ENCODE measurements at places on chromosomes 16 and 17. TPM values are rescaled to one million over a fixed set of nuclear protein-coding genes. Genes with fewer than 3 reads are reported as not detected.

- no peak for DNase-seq
Observed at GRCh38 chr17:42548993-42549755, 3.5 kb upstream of the HSD17B1 start.

DNA sequence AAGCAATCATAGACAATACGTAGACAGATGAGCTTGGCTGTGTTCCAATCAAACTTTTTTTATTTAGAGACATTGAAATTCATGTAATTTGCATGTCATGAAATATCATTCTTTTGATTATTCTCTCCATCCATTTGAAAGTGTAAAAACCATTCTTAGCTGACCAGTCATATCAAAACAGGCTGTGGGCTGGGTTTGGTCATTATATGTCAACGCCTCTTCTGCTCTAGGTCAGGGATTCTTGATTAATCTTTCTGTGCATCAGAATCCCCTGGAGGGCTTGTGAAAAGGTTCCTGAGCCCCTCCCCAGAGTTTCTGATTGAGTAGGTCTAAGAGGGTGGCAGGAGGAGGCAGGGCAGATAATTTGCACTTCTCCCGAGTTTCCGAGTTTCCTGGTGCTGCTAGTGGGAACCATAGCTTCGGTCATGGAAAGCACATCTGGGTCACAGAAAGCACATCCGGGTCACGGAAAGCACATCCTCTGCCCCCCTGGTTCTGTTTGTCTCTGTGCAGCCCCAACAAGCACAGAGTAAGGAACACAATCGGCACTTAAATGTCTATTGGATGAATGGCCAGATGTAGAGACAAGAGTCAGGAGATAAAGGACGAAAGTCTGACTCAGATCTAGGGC lies 16.4 kb downstream of the PIMREG start:
- no peak for DNase-seq

- DNase-seq = no peak
Observed at GRCh38 chr16:47858333-47858982, 297.3 kb downstream of the ABCC12 start.

TBCD gene
- 72.5 TPM for total RNA-seq

C16orf96 gene
- total RNA-seq = 0.09 TPM

RND2 gene
- 2.2 TPM for total RNA-seq

CPNE2 gene
- 28.4 TPM for total RNA-seq

SLC2A4 gene
- total RNA-seq = 13.5 TPM

All from posterior vena cava (tissue), 2 donors.